Stimulated activated CD8-positive, alpha-beta memory T cell treated with anti-CD3 and anti-CD28 coated beads, Interleukin-15, amount 100 ng/mL, for 1 hour (primary cell): ENCODE measurements at places on chromosomes 7 and 10.

GRCh38 chr7:17849504-17849903 lies 90.8 kb downstream of the SNX13 start:
- DNase-seq, result no peak

GRCh38 chr10:130409331-130409730 lies 273.1 kb downstream of the GLRX3 start:
- DNase-seq, result no peak

GRCh38 chr10:103504181-103504783 lies 10.8 kb downstream of the NEURL1 start:
- no peak for DNase-seq

DNA sequence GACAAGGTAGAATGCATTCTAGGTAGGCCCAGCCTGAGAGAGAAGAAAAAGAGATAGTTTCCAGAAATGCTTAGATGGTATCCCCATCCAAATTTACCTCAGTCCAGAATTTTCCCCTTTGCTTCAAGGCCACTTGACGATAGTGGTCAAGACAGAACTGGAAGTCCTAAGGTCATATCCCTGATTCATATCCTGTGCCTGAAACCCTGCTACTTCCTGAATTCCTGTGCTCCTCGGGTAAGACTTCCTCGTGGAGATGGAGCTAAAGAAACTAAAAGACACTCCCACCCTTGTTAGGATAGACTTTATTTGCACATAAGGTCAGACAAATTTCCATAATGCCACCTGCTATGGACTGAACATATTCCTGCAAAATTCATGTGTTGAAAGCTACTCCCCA lies 175.9 kb downstream of the EVX1 start:
- no peak for DNase-seq
